Activated T-cell treated with anti-CD3 and anti-CD28 coated beads, Interleukin-2, amount 50 U/mL, for 72 hours (primary cell): ENCODE measurements at places on chromosomes 6 and 20. TPM values are rescaled to one million over a fixed set of nuclear protein-coding genes. Genes with fewer than 3 reads are reported as not detected.
A peak's percentile ranks its signal among the peaks of the same experiment; 100 is the strongest.

Gene SLA2
- 56.6 TPM for total RNA-seq

Gene C20orf202
- total RNA-seq, result not detected

DNA sequence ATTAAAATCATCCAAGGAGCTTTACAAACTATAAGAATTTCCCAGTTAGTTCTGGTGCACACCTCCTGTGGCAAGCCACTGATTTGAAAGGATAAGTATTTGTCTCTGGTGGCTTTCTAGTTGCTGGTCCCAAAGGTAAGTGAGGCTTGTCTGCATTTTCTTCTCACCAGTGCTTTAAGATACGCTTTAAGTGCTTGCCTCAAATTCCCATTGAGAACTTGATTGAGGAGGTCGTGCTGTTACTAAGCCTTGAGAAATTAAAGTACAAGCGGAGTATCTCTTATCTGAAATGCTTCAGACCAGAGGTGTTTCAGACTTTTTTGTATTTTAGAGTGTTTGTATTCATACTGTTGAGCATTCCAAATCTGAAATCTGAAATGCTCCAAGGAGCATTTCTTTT, 29.9 kb upstream of the MYO6 start:
- peaks cover 5% of the 10 kb centered on the region for H3K36me3 ChIP-seq
- DNase-seq, result no peak
- no peak overlapping the region for H3K4me3 ChIP-seq
- H3K27me3 ChIP-seq, result no peaks in the 10 kb centered on the region
- H3K4me1 ChIP-seq, result no peaks in the 10 kb centered on the region

- no peaks in the 10 kb centered on the region for H3K4me1 ChIP-seq
- no peaks in the 10 kb centered on the region for H3K36me3 ChIP-seq
Observed at GRCh38 chr6:30974490-30975252, 8.8 kb upstream of the MUC21 start.

- no peaks in the 10 kb centered on the region for H3K27me3 ChIP-seq
- H3K36me3 ChIP-seq, result no peaks in the 10 kb centered on the region
- no peak overlapping the region for H3K4me3 ChIP-seq
- DNase-seq, result no peak
- H3K27ac ChIP-seq, result no peak overlapping the region
Observed at GRCh38 chr6:109024784-109025183, 69.9 kb downstream of the SESN1 start.

DNA sequence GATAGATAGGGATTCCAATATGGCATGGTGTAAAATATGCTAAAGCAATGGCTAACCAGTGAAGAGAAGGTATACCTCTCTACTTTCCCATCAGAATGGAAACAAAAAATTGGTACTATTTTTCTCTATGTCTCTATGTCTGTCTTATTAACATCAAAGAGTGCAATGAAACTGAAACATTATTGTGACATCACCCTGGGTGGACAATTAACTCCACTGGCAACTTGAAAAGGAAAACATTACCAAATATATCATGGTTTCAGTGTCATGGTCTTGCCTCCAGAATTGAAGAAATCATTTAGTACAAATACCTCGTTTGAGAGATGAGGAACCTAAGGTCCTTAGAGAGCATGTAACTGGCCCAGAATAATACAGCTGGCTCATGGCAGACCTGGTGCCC, 1132.5 kb upstream of the MAP3K7 start:
- no peak overlapping the region for H3K4me3 ChIP-seq
- no peaks in the 10 kb centered on the region for H3K4me1 ChIP-seq
- H3K27me3 ChIP-seq, result no peaks in the 10 kb centered on the region

- H3K4me3 ChIP-seq, result no peak overlapping the region
- DNase-seq, result no peak
- H3K27me3 ChIP-seq, result peaks cover 30% of the 10 kb centered on the region
- H3K4me1 ChIP-seq, result peaks cover 5% of the 10 kb centered on the region
- H3K27ac ChIP-seq, result no peak overlapping the region
- H3K36me3 ChIP-seq, result no peaks in the 10 kb centered on the region
Observed at GRCh38 chr20:31859266-31859997, 10.9 kb downstream of the DUSP15 start.

GRCh38 chr6:166253281-166253681, 54.9 kb downstream of the PRR18 start:
- no peak overlapping the region for H3K27ac ChIP-seq
- peak; percentile 33 for DNase-seq
- H3K4me3 ChIP-seq, result peak overlapping the region; percentile 80
- H3K27me3 ChIP-seq, result peaks cover 49% of the 10 kb centered on the region
- H3K4me1 ChIP-seq, result peaks cover 8% of the 10 kb centered on the region

- DNase-seq, result no peak
- H3K4me1 ChIP-seq, result no peaks in the 10 kb centered on the region
- H3K36me3 ChIP-seq, result no peaks in the 10 kb centered on the region
Observed at GRCh38 chr20:14830899-14831298, 493.5 kb upstream of the FLRT3 start.

DNA sequence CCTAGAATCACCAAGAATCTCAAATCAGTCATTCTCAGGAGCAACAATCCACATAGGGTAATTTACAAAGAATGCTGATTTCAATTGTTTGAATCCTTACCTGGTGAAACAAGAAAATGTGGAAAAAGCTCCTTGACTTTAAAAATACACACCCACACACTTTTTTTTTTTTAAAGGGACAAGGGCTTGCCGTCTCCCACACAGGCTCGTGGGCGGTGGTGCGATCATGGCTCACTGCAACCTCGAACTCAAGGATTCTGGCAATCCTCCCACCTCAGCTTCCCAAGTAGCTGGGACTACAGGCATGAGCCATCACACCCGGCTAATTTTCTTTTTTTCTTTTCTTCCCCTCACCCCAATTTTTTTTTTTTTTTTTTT, 30.7 kb downstream of the PARD6B start:
- no peaks in the 10 kb centered on the region for H3K4me1 ChIP-seq
- no peaks in the 10 kb centered on the region for H3K36me3 ChIP-seq
- H3K27me3 ChIP-seq, result peaks cover 1% of the 10 kb centered on the region

GRCh38 chr6:87791029-87791428, 89.0 kb upstream of the AKIRIN2 start:
- H3K36me3 ChIP-seq, result no peaks in the 10 kb centered on the region
- H3K27ac ChIP-seq, result no peak overlapping the region
- H3K27me3 ChIP-seq, result peaks cover 15% of the 10 kb centered on the region
- H3K4me3 ChIP-seq, result no peak overlapping the region
